NT2/D1 (cell line): ENCODE measurements at places on chromosomes 11 and 22.
A peak's percentile ranks its signal among the peaks of the same experiment; 100 is the strongest.

DNA sequence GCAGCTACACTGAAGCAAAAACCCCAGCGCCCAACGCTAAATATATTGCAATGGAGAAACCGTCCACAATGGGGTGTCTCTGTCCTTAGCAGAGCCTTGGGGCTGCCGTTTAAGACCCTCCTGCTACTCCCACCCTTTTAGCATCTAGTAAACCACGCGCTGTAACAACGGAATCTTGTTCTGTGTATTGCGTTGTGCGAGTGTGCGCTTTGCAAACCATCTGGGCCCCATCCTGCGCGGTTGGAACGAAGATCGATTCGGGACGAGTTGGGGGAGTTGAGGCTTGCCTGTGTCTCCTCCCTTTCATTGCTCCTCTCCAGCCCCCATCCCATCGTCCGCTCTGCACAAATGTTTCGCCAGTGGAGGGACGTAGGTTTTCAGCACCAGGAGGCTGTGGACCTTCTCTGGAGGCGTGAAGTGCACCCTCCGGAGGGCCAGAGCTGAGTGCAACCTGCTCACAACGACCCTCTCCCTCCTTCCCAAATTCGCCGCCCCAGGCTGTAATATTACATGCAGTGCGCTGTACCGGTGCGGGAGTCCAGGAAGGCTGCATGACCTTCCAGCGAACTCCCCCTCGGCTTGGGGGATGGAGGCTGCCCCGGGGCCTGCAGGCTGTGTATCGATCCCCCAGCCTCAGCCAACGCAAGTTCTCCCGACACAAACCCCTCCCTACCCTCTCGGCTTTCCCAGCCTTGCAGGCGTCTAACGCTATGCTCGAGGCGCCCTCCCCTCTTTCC, 1.6 kb upstream of the KMT2A start:
- no peak for DNase-seq

DNA sequence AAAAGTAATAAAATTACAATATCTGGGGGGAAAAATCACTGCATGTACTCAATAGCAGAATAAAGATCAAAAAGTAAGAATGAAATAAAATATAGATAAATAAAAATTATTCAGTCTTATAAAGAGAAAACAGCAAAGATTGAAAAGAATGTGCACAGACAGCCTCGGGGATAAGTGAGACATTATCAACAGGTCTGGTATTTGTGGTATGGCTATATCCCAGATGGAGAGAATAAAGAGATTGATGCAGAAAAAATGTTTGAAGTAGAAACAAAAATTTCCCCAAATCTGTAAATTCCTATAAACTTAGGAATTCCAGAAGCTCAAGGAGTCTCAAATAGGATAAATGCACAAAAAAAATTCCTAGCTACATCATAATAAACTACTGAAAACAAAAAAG, 74.5 kb upstream of the LUZP2 start:
- no peak for DNase-seq

GRCh38 chr11:63974259-63975143, at the start of gene COX8A:
TSS of gene COX8A (plus strand) at chr11:63974620. CDS start at chr11:63974681, 61 bp downstream.
- peak; percentile 100 for DNase-seq

DNA sequence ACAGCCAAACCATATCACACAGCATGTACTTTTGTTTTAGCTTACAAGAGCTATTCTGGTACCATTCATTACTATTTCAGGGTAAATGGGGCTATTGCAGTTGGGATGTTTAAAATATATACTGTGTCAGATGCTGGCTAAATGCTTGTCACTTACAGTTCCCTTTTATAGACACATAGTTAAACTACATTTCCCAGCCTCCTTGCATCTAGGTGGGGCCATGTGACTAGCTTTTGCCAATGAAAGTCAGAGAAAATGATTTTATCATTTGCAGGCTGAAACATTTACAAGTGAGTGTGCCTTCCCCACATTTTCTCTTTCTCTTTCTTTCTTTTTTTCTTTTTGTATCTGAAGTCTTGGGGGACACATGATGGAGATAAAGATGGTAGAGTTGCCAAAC, 7.8 kb upstream of the IFTAP start:
- DNase-seq: no peak

- no peak for DNase-seq
Observed at GRCh38 chr11:3952715-3953114, 97.3 kb downstream of the STIM1 start.

DNA sequence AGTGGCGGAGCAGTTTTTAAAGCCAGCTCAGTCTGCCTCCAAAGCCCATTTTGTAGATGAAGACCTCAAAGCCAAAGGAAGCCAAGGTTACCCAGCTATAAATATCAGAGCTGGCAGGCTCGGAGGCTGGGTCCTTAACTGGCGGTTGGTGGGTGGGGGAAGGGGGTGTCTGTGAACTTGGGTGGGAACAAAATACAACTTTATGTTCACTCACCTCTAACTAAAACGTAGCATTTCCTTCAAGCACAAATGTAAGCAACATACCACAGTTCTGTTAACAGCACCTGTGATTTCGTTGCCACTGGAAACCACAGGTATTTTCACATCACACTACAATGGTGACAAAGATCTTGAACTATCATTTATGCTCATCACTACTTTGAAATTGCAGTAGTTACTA, 99.7 kb upstream of the SYT13 start:
- DNase-seq: no peak

DNA sequence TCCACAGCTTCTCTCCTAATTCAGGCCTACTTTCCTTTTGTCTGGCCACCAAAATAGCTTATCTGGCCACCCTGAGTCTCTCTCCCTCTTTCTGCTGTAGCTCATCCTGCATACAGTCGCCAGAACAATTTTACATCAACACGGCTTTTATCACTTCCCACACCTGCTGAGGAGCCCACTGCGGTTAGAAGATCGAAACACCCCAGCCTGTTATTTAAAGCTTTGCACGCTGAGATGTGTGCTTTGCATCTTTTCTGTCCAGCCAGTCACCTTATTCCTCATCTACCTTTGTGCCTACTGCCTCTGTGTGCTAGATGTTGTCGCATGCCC, 96.0 kb downstream of the COMMD9 start:
- DNase-seq: no peak

DNA sequence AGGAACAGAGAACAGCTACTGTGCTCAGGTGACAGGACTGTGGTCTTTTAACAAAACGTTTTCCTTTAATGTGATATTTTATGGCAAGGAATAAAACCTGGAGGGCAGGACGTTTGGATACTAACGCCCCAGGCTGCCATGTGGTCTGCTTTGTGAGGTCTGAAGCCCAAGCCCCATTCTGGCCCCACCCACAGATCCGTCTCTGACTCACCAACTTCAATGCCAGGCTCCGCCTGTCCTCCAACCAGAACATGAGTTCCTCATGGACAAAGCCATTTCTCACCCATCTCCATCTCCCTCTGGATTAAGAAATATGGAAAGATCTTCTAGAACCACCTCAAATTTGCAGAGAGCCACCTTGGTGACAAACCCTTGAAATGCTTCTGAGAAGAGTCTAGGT, 148.8 kb downstream of the CRYBB2 start:
- DNase-seq: no peak

- DNase-seq: peak; percentile 16
Observed at GRCh38 chr22:27980424-27981148, 61.5 kb upstream of the PITPNB start.

DNA sequence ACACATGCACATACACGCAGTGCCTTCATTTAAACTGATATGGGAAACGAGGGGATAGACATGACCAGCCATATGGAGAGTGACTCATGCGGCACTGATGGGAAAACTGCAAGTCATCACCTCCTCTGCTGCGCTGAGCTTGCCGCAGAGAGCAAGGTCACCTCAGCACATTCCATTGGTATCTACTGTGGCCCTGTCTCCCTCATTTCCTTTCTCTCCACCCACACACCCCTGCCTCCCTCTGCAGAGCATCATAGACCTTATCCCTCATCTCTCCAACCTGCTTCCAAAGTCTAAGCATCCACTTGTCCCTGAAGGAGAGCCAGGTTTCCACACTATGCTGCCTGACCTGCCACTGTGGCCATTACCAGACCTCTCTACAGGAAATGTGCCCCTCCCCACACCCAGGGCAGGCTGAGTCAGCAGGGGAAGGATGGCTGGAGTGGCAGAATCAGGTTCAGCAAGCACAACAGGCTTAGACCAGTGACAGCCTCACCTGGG, 116.9 kb upstream of the SNX19 start:
- no peak for DNase-seq

DNA sequence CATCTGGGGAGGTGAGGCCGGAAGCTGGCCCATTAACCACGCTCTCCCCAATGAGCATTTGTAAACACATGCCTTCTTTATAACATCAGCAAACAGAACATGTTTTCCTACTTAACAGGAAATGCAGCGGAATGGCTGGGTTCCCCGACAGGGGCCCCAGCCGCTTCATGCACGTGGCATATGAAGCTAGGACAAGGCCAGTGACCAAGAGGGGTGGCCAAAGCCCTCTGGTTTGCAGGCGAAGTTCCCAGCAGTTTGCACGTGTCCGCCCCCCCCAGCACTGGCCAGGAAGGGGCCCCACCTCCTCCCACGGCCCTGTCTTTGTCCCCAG, 38.7 kb upstream of the LINC01488 start:
- DNase-seq: no peak

DNA sequence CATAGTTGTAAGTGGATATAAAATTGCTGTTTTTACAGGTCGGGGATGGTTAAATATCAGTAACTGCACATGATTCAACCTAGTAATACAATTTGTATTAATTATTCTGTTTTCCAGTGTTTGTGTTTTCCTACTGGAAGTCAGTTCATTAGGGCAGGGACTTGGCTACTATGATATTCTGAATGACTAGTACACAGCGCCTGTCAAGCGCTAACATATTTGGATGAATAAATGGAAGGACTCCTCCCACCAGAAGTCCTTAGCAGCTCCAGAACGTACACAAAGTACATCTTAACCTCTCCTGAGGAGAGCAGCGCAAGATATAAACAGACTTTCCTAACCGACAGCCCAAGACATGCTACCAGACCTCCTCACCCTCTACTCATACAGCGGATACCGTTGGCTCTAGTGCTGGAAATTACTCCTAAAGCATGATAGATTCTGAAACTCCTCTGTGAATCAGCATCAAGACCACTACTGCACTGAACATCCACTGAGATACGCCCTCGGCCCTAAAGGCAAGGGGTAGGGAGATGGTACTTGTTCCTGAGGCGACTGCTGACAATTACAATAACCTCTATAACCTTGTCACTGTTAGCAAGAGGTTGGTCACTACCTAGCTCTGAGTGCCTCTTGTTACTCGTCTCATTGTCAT, 79.1 kb downstream of the RDX start:
- DNase-seq: no peak

DNA sequence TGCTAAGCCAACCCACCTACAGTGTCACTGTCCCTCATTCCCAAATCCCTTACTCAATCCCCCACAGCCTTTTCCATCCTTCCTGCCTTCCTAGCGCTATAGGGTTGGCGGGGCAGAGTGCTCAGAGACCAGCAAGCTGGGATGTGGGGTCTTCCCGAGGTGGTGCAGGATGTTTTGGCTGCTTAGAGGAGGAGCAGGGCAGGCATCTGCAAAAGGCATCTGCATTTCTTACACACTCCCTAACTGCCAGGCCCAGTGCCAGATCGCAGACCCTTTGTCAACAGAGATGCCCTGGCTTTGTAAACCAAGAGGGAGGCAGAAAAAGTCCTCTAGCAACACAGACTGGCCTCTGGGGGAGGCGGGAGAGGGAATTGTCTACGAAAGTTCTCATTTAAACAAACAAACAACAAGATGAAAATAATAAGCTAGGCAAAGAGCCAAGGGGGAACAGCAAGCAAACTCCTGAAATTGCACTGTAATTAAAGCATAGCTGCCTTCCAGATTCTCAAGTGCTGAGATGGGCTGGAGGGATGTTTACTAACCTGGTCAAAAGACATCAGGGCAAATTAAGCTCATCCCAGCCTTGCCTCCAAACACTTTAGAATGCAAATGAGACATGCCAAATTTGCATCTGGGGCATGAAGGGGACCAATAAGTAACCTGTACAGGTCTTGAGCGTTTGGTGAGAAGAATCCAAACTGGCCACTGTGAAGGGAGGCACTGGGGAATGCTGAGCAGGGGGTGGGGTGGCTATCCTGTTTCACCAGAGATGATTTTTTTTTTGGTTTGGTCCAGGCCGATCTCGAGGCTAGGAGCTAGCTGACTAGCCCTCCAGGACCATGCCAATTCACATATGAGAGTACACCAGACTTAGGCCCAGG, 38.1 kb upstream of the ADA2 start:
- no peak for DNase-seq

GRCh38 chr11:93718057-93718563, 23.2 kb downstream of the TAF1D start:
- no peak for DNase-seq

GRCh38 chr22:34943830-34944229, 122.1 kb upstream of the ISX start:
- DNase-seq: no peak

DNA sequence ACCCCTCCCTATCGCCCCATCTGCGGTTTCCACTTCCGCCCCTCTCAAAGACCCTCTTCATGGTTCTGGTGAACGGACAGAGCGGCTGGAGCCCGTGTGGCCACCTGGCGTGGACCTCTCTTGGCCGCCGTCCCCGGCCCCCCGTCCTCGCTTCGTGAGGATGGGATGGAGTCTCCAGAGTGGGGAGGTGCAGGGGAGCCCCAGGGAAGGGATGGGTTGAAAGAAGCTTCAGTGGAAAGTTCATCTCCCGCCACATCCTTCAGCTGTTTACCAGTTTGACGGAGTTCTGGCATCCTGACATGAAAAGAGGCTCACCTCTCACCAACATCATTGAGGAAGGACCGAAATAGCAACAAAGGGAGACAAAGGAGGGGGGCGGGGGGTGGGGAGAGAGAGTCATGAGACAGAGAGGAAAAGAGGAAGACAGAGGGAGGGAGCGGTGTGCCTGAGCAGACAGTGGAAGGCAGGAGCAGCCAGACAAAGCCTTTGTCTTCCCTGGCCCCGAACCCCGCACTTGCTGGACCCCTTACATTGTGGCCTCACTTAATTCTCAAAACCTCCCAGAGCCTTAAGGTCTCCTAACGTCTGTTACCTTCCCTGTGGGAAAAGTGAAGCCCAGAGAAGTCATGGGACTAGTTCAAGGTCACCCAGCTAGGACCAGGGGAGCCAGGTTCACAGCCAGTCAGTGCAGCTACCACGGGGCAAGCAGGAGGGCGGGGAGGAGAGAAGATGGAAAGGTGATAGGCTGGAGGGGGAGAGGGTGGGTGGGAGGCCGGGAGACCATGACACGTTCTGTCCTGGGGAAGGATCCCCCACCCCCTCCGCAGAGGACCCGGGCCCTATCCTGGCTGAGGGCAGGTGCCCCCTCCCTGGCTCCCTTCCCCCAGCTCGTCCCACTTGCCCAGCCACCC, 54.9 kb downstream of the CD6 start:
- DNase-seq: no peak

GRCh38 chr11:11391796-11392463, 38.9 kb upstream of the CSNK2A3 start:
- DNase-seq: no peak

GRCh38 chr11:13868710-13869397, 93.7 kb upstream of the SPON1 start:
- DNase-seq: no peak
